Vagina (tissue), 2 donors: ENCODE measurements at places on chromosomes 16 and 17.

- DNase-seq = no peak
Measured at GRCh38 chr17:17119533-17119932, 77.3 kb downstream of the MPRIP start.

GRCh38 chr16:74793571-74793970 is 19.0 kb upstream of the FA2H start:
- DNase-seq = no peak

GRCh38 chr17:40915721-40916256 is 21.7 kb downstream of the KRT23 start:
- no peak for DNase-seq

GRCh38 chr16:8763899-8764298 is 33.5 kb downstream of the TMEM186 start:
- DNase-seq = no peak

GRCh38 chr16:68408967-68409366 is 39.3 kb downstream of the SMPD3 start:
- DNase-seq = no peak

GRCh38 chr16:57647136-57647875 is 18.9 kb downstream of the ADGRG1 start:
- DNase-seq = no peak

GRCh38 chr17:31321966-31322365 is 544 bp upstream of the EVI2A start:
- no peak for DNase-seq

- DNase-seq = no peak
Measured at GRCh38 chr17:79965806-79966205, 69.9 kb downstream of the TBC1D16 start.

GRCh38 chr16:85648070-85648714 is 35.1 kb downstream of the GSE1 start:
- no peak for DNase-seq

- no peak for DNase-seq
Measured at GRCh38 chr17:42709561-42709960, 27.2 kb downstream of the CNTNAP1 start.

GRCh38 chr17:45248132-45248957 is 13.5 kb downstream of the SPATA32 start:
- no peak for DNase-seq

- no peak for DNase-seq
Measured at GRCh38 chr16:77169650-77170236, 21.2 kb upstream of the MON1B start.

DNA sequence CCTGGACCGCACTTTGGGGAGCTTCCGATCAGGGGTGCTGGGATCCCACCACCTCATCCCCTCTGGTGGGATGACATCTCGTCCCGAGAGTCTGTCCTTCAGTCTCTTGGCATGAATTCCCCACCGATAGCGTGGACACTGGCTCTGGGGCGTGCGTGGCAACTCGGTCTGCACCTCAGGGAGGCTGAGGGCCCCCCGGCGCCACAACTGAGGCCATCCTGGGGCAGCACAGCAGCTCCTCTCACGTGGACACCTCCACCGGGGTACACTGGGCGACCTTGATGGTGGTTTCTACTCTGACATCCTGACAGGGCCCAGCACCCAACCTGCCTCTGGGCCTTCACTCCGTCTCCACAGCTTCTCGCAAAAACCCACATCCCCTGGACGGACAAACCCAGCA is 8.6 kb downstream of the PDIA2 start:
- no peak for DNase-seq

GRCh38 chr17:7147772-7148171 is 31.4 kb downstream of the ASGR1 start:
- no peak for DNase-seq

DNA sequence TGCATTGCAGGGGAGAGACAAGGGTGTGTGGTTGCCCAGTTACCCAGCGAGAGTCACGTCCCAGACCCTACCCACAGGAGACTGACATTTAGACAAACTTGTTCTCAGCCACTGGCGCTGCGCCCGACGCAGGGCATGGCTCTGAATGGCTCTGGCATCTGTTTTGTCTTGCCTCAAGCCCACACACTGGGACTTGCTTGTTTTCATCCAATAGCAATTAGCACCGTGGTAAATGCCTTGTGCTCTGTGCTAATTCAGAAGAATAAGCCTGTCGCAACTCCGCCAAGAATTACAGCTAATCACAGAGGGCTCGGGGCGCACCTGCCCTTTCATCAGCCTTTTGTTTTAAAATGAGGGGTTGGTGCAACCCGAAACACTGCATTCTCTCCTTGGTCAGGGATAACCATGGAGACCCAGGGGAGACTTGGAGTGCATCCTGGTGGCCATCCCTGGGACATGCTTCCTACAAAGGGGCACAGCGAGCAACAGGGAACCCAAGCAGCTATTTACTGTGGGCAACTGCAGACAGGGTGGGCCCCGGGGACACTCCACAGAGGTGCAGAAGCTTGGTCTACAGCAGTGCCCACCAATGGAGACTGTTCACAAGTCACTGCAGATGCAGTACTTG is 220.6 kb upstream of the ZFHX3 start:
- no peak for DNase-seq

- no peak for DNase-seq
Measured at GRCh38 chr17:13704333-13704732, 102.6 kb upstream of the HS3ST3A1 start.

GRCh38 chr17:48161127-48161905 is 53.8 kb downstream of the SNX11 start:
- no peak for DNase-seq

- DNase-seq = no peak
Measured at GRCh38 chr17:700504-701094, 14.0 kb downstream of the VPS53 start.

- no peak for DNase-seq
Measured at GRCh38 chr16:49780433-49780832, 75.5 kb downstream of the ZNF423 start.

- DNase-seq = no peak
Measured at GRCh38 chr17:41736983-41737679, 2.7 kb upstream of the HAP1 start.
